Midbrain (tissue), 1 donor: ENCODE measurements at places on chromosomes 4 and X.

DNA sequence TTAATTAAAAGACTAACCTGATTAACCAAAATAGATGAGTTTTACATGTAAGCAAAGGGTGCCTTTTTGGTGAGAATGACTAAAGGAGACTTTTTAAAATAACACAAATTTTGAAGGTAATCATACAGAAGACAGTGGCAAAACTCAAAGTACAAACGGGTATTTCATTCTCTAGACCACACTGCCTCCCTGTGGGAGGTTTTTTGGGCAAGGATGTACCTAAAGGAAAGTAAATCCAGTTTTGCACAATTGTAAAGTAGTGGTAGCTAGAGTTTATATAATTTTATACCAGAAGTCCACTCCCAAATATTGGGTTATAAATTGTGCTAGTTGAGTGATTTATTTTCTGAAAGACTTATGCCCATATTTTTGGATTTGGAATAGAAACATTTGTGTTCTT is 201.0 kb downstream of the PAPSS1 start:
- no peak for DNase-seq

- DNase-seq, result no peak
Measured at GRCh38 chr4:78758085-78758484, 18.1 kb upstream of the BMP2K start.

DNA sequence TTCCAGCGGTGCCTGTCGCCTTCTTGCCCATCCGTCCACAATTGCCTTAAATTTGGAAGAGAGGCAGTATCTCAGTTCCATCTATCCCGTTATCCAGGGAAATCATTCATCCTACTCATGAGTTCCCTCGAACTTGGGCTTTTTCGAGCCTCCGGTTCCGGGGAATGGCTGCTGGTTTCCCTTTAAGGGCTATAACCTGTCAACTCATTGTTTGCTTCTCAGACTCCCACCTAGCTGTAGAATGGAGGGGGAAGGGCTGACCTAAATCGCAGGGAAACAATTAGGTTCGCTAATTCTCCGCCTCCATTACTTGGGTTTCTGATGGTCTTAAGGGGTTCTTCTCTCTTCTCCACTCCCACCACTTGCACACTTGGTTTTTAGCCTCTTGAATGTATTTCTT is 1.2 kb downstream of the UCHL1 start:
- no peak for DNase-seq

DNA sequence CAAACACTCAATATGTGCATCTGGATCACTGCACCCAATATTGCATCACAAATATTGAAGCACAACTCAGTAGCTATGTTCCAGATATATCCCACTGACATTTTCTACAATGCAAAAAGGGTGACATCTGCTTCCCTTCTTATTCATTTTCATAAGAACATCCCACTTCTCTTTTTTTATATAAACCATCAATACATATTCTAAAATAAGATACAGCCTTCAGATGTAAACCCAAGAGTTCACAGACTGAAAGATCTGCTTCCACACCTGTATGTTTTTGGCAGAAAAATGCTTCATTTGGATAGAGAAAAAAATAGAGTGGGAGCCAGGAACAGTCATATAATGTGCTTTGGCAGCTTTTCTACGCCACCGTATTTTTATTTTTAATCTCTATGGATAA is 815.6 kb upstream of the ADGRL3 start:
- DNase-seq, result no peak

DNA sequence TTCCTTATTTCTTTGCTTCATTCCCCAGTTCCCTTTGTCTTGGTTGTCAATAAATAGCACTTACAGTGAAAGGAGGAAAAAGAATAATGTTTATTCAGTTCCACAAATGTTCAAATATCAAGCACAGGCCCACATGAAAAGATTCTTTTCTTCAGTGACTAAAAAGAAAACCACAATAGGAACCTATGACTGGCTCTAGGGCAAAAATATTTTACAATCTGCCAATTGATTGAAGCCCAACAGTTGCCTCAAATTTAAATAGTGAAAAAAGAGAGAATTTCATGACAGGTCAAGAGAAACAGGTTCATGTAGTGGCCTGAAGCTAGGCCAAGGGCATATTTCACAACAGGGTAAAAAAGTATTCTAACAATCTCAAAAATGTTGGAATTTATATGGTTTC is 553.8 kb downstream of the CENPC start:
- no peak for DNase-seq

- no peak for DNase-seq
Measured at GRCh38 chr4:12880844-12881243, 603.3 kb downstream of the RAB28 start.

DNA sequence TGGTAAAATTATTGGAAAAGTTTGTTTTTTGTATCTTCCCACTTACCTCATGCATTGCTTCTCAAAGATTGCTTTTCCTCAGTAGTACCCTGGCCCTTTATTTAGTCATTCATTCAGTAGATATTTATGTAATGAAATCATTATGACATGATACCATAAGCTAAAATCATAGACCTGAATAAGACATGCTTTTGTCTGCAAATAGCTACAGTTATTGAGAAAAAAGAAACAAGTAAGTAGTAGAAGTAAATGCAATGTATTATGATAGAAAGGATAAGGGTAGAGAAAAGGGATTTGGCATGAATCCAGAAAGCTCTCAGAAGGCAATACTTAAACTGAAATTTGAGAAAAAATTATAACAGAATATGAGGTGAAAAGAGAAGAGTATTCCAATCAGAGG is 352.5 kb downstream of the GPM6A start:
- DNase-seq, result no peak

DNA sequence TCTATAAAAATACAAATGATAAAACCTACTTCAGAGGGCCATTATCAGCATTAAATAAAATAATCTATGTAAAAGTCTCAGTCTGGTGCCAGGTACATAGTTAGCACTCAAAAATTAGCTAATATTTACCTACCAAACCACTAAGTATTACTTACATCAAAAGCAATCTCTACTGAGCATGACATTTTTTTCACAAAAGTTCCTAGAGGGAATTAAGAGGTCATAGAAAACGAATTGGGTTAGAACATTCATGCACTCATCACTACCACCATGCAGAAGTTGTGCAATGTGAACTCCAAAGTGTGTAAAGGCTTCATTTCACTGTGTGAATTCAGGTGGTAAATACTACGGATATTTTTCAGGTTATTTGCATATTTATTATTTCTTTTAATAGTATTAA is 209.5 kb upstream of the FGF13 start:
- no peak for DNase-seq

DNA sequence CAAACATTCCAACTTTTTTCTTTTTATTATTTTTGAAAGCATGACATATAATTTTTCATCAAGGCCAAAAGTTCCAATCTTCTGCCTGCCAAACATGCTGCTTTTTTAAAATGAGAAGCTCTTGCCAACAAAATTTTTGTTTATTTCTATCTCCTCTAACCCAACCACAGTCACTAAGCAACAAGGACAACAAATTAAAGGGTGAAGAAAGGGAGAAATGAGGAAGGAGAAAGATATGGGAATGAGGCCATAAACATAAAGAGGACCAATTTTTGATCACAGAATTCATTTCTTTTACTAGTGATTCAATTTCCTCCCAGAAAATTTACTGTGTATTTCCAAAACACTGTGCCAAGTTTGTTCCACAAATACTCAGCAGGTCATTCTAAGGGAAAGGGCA is 537.0 kb upstream of the DIAPH2 start:
- no peak for DNase-seq

DNA sequence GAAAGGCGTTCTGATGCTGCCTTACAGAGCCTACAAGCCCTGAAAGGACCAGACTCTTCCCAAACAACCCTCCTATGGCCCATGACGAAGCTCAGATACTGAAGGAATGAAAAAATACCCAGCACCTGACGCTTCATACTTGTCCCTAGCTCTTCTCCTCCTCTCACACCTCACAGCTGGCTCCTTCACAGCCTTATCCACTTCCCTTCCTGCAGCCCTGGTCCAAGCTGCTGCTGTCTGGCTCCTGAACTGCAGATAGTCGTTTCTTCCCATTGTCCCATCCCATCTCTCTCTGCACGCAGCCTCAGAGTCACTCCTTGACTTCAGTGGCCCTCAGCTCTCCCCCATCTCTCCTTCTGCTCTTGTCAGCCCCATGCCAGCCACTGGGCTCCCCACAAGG is 56.6 kb downstream of the FAM193A start:
- DNase-seq, result no peak

GRCh38 chr4:3079694-3080123 is 5.2 kb downstream of the HTT start:
- DNase-seq, result no peak
